ENCODE measurements at places on chromosomes 13 and 19.
A peak's percentile ranks its signal among the peaks of the same experiment; 100 is the strongest.

GRCh38 chr13:102593466-102593865, 3.3 kb upstream of the TPP2 start:
- no peak for DNase-seq

DNA sequence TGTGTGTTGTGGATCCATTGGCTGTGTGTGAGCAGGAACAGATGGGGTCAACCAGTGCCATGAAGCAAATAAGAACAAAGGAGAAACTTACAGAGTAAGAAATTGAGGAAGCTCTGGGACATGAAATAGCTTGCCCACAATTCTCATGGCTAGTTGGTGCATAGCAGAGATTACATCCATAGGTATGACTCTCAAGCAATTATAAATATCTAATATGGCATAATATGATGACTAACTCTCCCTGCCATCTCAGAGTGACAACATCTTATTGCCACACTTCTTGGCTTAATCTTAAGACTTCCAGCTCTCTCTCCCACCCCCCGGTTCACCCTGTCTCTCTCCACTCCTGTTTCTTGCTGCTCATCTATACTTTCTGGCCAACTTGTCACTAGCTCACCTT, 53.3 kb downstream of the OXGR1 start:
- no peak for DNase-seq

GRCh38 chr13:81597101-81597500, 1256.2 kb upstream of the SPRY2 start:
- DNase-seq: no peak

DNA sequence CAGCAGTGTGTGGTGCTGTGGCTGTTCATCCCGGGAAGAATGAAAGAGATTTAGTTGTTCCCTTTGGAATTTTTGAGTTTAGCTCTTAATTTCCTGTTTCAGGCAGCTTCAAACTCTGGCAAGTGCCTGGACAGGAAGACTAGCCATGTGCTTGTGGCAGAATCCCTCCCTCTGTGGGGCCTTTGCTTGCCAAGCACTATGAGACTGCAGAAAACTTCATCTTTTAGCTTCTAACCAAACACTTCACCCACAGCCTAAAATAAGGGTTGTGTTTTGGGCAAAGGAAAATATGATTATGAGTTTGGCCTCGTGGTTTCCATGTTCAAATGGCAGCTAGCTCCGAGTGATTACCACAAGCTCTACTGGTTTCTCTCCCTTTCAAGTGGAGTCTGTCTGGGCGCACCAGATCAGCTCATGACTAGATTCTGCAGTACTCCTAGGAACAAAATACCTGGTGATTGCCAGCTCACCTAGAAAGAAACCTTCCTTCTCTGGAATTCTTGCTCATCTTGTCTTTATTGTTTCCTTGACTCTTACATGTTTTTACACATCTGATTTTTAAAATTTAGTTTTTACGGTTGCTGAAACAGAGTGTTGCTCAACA, 707.5 kb downstream of the SLITRK6 start:
- no peak for DNase-seq

DNA sequence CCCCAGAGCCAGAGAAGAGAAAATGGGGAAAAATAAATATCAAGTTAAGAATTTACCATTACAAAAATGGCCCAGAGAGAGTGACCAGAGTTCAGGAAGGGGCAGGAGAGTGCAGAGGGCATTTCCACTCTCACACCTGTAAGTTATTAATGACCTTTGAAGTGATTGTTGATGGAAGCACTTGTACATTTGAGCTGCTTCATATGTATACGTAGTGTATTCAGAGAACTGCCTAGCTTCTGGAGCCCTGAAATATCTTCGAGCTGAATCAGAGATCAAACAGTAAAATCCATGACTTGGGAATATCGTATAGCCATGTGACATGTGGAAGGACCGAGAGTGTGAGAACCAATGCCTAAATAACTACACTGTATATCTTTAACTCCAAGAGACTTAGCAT, 49.2 kb upstream of the PCCA start:
- DNase-seq: no peak

DNA sequence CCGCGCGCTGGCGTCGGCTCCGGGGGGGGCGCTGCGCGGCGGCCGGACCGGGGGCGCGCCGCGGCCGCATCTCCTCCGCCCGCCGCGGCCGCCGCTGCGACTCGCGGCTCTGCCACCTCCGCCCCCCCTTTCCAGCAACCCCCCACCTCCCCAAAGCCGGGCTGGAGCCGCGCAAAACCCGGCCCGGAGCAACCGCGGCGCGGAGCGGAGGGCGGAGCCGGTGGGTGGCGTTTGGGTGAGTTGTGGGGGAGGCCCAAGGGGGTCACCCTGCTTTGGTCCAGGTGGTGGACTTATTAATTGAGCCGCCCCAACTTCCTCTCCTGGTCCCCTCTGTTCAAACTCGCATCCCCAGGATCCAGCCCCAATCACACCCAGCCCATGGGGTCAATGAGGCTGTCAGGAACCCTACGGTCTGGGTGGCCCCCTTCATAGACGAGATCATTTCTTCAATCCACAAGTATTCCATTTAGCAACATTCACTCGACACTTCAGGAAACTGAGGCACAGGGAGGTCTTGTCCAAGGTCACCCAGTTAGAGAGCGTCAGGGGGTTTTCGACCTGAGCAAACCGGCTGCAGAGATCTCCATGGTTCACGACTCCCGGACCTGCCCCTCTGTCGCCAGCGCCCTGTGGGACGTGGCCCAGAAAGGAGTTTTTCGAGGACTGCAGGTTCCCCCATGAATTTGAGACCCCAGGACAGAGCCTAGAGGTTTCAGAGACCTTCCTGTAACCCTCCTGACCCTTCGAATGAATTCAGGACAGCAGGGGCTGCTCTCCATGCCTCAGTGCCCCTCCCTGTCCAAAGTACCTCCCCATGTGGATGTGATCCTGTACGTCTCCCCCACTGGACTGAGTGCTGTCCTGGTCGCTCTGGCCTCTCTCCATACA, 22.4 kb upstream of the SEMA6B start:
- no peak for DNase-seq

DNA sequence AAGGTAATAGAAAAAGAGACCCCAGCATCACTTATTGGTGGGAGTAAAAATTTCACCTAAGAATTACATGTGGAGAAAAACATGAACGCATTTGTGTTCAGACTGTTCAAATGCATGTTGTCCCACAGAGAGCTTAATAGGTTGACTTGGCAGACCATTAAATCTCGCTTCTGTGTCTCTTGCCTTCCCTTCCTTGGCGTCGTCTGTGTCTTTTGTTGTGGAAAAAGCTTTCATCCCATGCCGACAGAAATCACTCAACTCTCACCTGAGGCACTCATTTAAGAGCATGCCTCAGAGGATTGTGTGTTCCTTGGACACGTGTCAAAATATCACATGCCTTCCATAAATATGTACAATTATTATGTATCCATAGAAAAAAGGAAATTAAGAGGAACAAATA, 24.4 kb upstream of the CACNA1A start:
- no peak for DNase-seq

DNA sequence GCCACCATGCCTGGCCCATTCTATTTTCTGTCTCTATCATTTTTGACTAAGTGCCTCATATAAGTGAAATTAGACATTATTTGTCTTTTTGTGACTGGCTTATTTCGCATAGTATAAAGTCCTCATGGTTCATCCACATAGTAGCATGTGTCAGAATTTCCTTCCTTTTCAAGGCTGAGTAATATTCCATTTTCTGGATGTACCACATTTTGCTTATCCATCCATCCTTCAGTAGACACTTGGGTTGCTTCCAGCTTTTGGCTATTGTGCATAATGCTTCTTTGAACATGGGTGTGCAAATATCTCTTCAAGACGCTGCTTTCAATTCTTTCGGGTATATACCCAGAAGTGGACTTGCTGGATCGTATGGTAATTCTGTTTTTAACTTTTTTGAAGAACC, 51.5 kb upstream of the USE1 start:
- no peak for DNase-seq

GRCh38 chr13:43804461-43805070, 17.8 kb upstream of the ENOX1 start:
- DNase-seq: peak; percentile 65

All from CD4-positive, alpha-beta T cell treated with Interleukin-17A for 1 hour (primary cell).